ENCODE measurements at places on chromosomes 1 and 21.

DNA sequence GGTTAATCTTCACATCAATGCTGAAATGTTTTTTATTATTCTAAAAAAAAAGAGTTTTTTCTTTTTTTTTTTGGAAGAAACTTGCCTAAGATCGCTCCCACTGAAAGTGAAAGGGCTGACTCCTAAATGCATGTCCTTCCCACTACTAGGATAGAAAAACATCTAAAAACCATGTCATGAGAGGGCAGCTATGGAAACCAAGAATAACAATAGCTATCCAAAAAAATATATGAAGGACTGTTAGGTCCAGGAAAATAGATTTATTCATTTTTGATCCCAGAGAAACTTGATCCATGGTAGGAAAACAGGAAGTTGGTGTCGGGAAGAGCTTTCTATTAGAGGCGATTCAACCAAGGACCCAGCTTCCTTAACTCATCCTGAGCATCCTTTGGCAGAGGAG, 23.1 kb upstream of the ROR1 start:
- H3K36me3 ChIP-seq = no peaks in the 10 kb centered on the region
- no peak for DNase-seq
- H3K4me3 ChIP-seq = no peak overlapping the region
- H3K27ac ChIP-seq = no peak overlapping the region
- peaks cover 16% of the 10 kb centered on the region for H3K4me1 ChIP-seq
- no peaks in the 10 kb centered on the region for H3K27me3 ChIP-seq

DNA sequence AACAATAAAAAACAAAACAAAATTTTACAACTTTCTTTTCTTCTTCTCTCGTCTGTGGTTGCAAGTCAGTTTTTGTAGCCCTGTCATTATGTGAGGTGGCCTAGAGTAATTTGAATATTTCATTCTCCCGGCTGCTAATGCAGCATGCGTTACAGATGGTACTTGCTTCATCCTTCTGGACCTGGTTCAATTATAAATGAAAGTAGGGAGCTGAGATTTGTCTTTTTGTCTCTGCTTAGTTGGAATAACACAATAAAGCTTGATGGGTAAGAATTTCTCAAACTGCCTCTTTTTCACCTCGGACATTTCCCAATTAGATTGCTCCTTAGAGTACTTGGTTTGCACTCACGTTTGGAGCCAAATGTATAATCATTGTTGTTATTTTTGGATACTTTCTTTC, 201.6 kb downstream of the PBX1 start:
- H3K4me3 ChIP-seq = no peak overlapping the region
- DNase-seq = no peak
- H3K4me1 ChIP-seq = peaks cover 2% of the 10 kb centered on the region
- H3K27ac ChIP-seq = no peak overlapping the region
- H3K36me3 ChIP-seq = no peaks in the 10 kb centered on the region

DNA sequence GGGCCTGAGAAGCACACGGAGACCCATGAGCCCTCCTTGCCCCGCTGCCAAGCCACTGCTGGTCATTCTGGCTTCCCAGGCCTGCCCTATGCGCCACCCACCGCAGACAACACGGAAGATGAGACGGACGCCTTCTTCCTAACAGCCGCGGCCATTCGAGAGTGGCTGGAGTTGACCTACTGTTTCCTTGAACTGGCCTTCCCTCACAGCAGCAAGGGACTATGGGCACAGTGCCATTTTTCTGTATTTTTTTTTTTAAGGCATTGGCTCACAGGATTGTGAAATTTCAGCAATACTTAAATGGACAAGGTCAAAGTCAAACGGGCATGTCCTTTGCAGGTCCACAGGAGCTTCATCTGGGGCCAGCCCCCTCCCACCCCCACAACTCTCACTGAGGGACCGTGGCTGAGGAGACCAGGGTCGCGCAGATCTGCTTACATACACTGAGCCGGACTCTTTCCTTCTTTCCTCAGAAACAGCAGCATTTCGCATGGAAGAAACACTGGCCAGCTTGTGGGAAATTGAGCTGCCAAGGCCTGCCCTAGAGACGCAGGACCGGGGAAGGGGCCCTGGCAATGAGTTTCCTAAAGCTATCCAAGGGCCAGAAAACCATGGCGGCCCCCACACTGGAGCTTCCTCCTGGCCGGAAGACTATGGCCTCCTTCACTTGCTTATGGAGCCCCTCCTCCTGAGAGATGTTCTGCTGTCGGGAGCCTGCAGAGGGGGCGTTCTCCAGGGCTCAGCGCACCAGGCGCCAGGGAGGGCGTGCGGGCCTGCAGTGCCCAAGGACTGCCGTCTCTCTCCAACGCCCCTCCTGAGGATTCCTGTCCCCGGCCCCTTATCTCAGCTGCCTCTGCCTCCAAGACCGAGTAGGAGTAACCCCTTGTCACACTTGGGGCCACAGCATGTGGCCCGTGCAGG, 98.9 kb downstream of the PGBD5 start:
- H3K27ac ChIP-seq = no peak overlapping the region
- H3K36me3 ChIP-seq = peaks cover 11% of the 10 kb centered on the region
- no peak for DNase-seq
- H3K27me3 ChIP-seq = no peaks in the 10 kb centered on the region
- peaks cover 11% of the 10 kb centered on the region for H3K4me1 ChIP-seq

DNA sequence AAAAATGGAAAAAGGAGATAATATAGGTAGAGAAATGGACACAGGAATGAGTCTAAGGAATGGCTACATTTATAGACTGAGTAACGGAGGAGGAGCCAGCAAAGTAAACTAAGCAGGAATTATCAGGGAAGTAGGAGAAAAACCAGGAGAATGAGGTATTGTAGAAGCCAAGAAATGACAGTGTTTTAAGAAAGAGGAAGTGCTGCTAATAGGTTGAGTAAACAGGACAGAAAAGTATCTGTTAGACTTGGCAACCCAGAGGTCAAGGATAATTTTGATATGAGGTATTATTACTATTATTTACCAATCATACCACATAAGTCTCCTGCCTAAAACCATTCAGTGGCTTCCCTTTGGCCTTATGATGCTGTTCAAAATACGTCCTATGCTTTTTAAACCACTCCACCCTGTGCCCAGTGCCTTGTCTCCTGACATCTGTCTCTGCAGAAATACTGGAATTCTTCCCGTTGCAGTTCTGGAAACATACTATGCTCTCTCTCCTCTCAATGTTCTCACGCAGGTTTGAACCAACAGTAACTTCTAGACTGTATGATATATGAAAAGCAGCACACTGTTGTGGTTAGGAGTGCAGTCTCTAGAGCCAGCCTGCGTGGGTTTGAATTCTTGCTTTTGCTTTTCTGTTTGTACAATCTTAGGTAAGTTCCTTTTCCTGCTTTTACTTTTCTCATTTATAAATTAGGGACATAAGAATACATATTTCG, 24.6 kb upstream of the NEK7 start:
- no peaks in the 10 kb centered on the region for H3K27me3 ChIP-seq
- H3K36me3 ChIP-seq = peaks cover 12% of the 10 kb centered on the region
- H3K27ac ChIP-seq = peak overlapping the region; percentile 12
- no peak for DNase-seq
- H3K4me3 ChIP-seq = no peak overlapping the region
- H3K4me1 ChIP-seq = peaks cover 79% of the 10 kb centered on the region

DNA sequence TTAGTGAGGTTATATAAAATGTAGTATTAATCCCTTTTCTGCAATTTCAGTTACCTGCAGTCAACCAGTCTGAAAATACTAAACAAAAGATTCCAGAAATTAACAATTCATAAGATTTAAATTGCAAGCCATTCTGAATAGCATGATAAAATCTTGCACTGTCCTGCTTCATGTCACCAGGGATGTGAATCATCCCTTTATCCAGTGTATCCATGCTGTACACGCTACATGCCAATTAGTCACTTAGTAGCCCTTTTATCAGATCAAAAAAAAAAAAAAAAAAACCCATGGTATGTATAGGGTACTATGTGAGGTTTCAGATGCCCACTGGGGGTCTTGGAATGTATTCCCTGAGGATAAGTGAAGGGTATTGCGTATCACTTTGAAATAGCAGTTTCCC, 191.3 kb upstream of the HP1BP3 start:
- no peaks in the 10 kb centered on the region for H3K4me1 ChIP-seq
- DNase-seq = no peak
- no peaks in the 10 kb centered on the region for H3K27me3 ChIP-seq
- no peak overlapping the region for H3K4me3 ChIP-seq
- H3K36me3 ChIP-seq = no peaks in the 10 kb centered on the region

Data from Calu3 (cell line).